ENCODE measurements at places on chromosomes 7 and 10.

GRCh38 chr7:44087911-44088838, 5.8 kb upstream of the POLM start:
- DNase-seq: no peak

- no peak for DNase-seq
Measured at GRCh38 chr10:106360870-106361269, 803.6 kb downstream of the SORCS1 start.

- DNase-seq: no peak
Measured at GRCh38 chr7:40711706-40712105, 576.9 kb downstream of the SUGCT start.

GRCh38 chr7:76133164-76133775, 68.4 kb upstream of the SRRM3 start:
- DNase-seq: no peak

DNA sequence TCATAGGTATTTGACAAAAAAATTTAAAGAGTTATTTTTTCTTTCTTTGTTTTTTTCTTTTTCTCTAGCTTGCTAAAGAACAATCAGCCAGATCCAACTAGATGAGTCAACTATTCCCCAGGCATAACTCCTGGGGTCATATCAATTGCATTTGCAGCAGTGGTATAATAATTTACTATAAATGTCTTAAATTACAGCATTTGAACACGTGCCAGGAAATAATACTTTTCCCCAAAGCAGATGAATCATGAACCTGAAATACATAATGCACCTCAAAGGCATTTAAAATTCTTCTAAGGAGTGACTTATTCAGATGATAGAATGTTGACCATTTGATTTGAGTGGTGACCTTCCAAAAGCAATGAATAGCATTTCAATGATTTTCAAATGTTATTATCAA, 190.1 kb downstream of the LRRTM3 start:
- DNase-seq: peak; percentile 2

DNA sequence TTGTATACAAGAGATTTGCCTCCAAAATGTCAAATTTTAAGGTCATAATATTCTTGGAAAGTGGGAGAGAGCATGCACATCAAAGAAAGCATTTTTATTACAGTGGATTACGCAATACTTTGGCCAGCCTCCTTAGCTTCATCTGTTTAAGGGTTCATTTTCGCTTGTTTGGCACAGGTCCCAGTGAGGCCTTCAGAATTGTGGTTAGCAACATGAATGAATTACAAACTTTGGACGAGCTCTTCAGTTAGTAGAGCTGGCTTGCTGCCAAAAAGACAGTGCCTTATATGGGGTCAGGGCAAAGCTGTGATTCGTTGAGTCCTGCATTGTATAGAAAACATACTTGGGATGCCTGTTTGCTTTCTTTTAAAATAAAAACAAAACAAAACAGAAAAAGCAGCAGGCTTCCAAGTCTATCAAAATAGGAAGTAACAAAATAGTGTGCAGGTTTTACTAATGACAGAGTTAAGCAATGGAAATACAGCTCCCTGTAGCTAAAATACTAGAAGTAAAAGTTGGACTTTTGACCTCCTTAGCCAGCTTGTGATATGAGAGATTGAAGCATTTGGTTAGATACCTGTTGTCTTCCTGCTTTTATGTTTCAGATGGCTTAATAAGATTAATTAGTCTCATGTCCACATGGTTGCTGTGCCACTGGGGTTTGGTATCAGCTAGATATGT, 190.8 kb downstream of the MLLT10 start:
- DNase-seq: peak; percentile 95

- DNase-seq: no peak
Measured at GRCh38 chr7:151843181-151843580, 33.7 kb downstream of the PRKAG2 start.

All from NCI-H1092 treated with DMSO at 0.1 percent for 48 hours (cell line).